Epithelial cell of umbilical artery (primary cell): ENCODE measurements at places on chromosomes 2 and 18. TPM values are rescaled to one million over a fixed set of nuclear protein-coding genes. Genes with fewer than 3 reads are reported as not detected.

Gene SESTD1
- 18.1 and 21.8 TPM in 2 replicates for total RNA-seq

Gene ANKRD44
- 2.6 and 3.6 TPM in 2 replicates for total RNA-seq

Gene ARL4C
- total RNA-seq, result 1.3 and 1.7 TPM in 2 replicates

Gene STK39
- total RNA-seq, result 6.7 and 10.7 TPM in 2 replicates

Gene PAX8
- total RNA-seq, result under 0.01 TPM in 1 of 2 replicates, not detected in the other
